ENCODE measurements at places on chromosomes 5 and 9.

- DNase-seq, result no peak
Observed at GRCh38 chr9:127942216-127943010, 4.8 kb upstream of the DPM2 start.

- DNase-seq, result no peak
Observed at GRCh38 chr9:96048104-96048955, 172.8 kb downstream of the ERCC6L2 start.

- no peak for DNase-seq
Observed at GRCh38 chr9:115189686-115190085, 71.7 kb upstream of the TNC start.

GRCh38 chr5:61283471-61283870 lies 48.6 kb upstream of the ZSWIM6 start:
- DNase-seq, result no peak

DNA sequence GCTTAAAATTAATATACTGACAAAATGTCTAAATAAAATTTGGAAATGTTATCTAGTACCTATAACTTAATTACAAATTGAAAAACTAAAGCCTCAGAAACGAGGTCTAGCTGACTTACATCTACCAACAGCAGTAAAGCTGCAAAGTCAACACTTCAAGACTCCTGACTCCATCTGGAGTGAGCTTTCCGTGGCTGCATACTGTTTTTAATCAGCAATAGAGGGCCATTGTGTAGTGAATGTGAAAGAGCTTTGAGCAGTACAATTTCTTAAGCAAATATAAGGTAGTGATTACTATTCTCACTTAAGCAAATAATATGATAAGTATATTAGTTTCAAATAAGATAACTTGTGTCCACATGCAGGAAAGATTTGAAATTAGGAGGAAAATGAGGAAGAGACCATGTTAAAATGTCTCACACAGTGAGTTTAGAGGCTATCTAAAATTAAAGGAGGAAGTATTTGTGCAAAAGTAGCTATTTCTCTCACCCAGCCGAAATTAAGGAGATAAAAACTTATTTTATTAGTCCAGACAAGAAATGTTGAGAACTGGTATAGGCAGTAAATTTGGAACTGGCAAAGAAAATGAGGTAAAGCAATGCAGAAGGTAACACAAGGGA lies 6.4 kb downstream of the SPINK6 start:
- no peak for DNase-seq

DNA sequence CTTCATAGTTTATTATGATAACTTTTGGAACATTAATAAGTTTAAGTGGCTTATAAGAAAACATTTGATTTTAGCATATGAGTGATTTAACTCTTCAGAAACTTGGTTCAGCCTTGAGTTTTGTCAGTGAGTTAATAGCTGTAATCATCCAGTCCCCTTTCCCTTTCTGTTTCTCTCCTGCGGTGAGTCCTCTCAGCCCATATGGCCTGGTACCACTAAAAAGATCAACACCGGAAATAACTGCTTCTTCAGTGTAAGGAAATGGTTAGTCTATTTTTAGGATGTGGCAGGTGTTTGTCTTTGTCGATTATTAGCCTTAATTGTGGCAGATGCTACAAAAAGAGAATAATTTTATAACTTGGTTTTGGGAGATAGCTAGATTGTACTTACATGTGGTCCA lies 120.2 kb upstream of the GRHPR start:
- DNase-seq, result no peak

GRCh38 chr5:87119588-87119987 lies 148.1 kb upstream of the RASA1 start:
- DNase-seq, result no peak

GRCh38 chr9:134443174-134444037 lies 117.2 kb downstream of the RXRA start:
- no peak for DNase-seq

GRCh38 chr5:171578829-171579491 lies 159.5 kb downstream of the FGF18 start:
- no peak for DNase-seq

- no peak for DNase-seq
Observed at GRCh38 chr9:129885018-129885669, 49.9 kb downstream of the USP20 start.

DNA sequence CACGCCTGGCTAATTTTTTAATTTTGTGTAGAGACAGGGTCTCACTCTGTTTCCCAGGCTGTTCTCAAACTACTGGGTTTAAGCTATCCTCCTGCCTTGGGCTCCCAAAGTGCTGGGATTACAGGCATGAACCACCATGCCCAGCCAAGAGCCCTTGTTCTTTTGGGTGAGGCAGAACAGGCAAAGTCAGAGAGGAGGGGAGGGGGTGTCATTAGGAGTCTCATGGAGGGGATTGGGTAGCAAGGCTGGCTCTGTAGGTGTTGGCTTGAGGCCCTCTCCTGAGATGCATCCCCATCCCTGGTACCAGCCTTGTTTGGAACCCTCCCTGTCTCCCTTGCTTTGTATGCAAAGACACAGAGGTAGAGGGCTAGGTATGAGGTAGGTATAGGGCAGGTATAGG lies 24.1 kb downstream of the GSN start:
- no peak for DNase-seq

GRCh38 chr5:84487963-84488362 lies 103.3 kb upstream of the EDIL3 start:
- DNase-seq, result no peak

GRCh38 chr5:146111409-146111808 lies 6.0 kb upstream of the PLAC8L1 start:
- no peak for DNase-seq

DNA sequence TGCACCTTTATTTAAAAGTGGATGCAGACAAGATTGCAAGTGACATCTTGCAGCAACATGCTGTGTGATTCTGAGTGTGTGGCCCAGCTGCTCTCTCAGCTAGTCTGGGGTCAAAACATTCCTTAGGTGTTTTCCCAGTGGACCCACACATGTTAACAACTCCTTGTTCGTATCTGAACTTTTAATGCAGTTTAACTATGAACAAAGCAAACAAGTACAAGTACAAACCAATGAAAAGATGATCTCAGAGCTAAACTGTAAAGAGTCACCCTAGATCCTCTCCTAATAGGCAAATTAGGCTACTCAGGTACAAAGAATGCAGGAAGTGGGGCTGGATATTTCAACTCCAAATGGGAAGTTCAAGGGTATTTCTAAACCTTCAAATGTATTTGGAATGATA lies 108.4 kb downstream of the ENTREP1 start:
- DNase-seq, result no peak

GRCh38 chr5:180340856-180341255 lies 12.3 kb downstream of the GFPT2 start:
- DNase-seq, result no peak

- no peak for DNase-seq
Observed at GRCh38 chr5:172219296-172219695, 25.3 kb downstream of the EFCAB9 start.

- DNase-seq, result no peak
Observed at GRCh38 chr9:121187636-121188305, 13.9 kb downstream of the RAB14 start.

- DNase-seq, result no peak
Observed at GRCh38 chr9:98321269-98321668, 65.8 kb upstream of the TBC1D2 start.

- no peak for DNase-seq
Observed at GRCh38 chr9:98219364-98219716, 26.9 kb upstream of the CORO2A start.

DNA sequence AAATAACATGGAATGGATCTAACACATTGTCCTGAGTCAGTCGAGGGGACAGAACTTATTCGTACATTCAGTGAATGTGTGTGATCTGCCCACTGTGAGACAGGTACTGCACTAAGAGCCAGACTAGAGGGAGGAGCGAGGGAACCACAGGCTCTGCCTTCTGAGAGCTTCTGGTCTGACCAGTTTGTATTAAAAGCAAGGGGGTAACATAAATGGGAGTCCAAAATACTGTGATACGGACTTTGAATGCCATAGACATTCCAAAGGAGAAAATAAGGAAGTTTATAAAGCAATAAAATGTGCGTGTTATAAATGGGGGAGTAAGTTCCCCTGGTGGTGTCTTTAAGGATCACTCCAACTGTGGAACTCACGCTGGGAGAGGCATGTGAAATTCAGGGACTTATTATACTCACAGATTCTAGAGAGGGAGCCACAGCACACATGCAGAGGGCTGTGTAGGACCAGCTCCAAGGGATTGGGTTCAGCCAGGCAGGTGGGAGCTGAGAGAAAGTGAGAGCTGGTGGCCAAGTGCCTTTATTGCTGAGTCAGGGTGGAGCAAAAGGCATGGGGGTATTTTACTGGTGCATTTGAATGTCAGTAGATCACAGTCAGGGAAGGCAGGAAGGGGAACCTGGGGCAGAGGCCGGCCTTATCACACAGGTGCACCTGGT lies 186.5 kb upstream of the WWC1 start:
- DNase-seq, result peak; percentile 23

GRCh38 chr9:94655739-94656138 lies 16.4 kb upstream of the FBP1 start:
- no peak for DNase-seq

DNA sequence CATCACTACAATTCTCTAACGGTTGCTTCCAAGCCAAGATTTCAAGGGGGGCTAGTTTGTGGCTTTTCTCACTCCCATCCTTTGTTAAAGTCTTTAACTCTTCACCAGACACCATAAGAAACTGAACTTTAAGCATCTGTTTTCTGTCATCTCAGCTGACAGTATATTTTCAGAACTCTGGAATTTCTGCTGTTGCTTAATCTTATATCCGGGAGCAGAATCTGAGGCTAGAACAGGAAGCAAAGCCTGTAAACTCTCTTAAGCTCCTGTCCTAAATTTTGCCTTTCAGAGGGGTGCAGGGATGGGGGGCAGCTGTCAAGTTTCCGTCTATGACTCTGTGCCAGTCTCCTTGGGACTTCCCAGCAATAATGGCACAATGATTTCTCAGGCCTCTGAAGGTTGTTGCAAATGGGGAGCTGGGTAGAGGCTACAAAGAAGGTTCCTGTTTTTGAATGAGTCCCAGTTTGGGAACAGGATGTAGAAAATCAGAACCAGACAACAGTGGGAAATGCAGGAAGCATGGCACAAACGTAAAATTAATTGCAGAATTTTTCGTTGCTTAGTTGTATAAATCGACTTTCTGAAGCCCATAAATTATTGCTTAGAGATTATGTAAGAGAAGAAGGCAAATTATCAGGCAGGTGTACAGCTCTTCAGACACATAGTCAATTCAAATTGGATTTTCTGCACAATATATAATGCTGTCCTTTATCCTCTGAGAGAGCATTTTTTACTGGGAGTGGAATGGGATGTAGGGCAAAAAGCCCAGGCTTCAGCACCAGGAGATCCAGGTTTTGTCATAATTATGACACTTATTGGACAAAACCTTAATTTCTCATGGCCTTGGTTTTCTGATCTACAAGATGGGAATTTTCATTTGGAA lies 430.9 kb downstream of the DMAC1 start:
- DNase-seq, result no peak

DNA sequence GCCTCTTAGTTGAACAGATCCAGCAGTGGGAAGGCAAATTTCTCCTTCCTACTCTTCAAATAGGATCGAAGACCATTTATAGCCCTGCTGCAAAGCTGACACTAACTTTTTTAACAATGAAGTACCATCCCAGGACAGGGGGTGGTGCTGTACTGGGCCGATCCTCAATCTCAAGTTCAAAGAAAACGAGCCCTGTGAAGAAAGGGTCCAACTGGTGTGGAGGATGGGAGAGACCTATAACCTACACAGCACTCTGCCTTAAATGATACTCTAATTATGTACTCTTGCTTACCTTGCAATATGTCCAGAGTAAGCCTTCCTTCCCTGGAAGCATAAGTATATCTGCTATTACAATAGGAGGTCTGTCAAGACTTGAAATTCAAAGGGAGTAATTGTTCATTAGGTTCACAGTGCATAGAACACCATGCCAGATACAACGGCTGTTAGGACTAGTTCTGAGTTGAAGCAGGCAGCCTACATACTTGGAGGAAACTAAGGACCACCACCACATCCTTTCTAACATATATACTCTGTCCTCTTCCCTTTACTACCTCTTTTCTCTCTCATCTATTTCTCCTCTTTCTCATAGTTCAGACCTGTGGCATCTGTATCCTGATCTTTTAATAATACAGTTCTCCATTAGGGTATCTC lies 6.2 kb downstream of the ETF1 start:
- DNase-seq, result no peak

- no peak for DNase-seq
Observed at GRCh38 chr5:112419164-112419985, at the start of gene EPB41L4A. EPB41L4A (minus strand) TSS chr5:112419277; CDS start chr5:112419039, 238 bp downstream.

- DNase-seq, result no peak
Observed at GRCh38 chr5:131633830-131634229, 1.2 kb downstream of the RAPGEF6 start.

GRCh38 chr5:113693701-113694100 lies 180.2 kb downstream of the YTHDC2 start:
- DNase-seq, result no peak

- no peak for DNase-seq
Observed at GRCh38 chr5:2755076-2755680, 3.7 kb upstream of the IRX2 start.

DNA sequence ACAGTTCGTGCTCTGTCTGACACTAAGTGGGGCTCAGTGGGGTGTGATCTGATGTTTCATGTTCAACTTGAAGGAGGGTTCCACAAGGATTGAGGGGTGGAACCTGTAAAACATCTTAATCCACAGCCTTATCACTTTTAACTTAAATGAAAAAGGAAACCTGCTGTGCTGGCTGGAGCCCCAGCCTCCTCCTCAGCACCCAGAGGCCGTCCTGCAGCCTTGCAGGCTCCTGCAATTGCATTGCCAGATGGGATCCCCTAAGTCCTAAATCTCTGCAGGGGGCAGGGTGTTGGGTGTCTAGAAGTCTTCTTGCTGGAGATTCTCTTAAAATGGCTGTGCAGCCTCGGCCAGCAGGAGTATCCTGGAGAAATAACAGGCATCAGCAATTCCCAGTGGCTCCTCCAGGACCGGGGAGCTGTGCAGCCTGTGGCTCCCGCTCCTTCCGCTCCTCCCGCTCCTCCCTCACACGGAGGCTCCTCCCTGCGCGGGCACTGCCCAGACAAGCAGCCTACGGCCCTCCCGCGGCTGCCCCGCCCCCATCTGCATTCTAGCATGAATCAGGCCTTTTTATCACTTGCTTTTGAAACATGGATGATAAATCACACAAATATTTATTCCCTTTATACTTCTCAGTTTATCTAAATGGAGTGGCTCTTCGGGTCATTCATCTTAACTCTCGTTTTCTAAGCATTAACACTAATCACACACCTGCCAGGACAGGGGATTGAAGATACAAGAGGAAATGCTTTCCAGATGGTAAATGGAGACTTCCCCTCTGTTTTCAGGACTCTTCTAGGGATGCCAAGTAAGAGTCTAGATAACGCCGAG lies 131.0 kb downstream of the ADAMTS16 start:
- DNase-seq, result peak; percentile 30

- no peak for DNase-seq
Observed at GRCh38 chr5:99037668-99038067, 108.9 kb upstream of the CHD1 start.

DNA sequence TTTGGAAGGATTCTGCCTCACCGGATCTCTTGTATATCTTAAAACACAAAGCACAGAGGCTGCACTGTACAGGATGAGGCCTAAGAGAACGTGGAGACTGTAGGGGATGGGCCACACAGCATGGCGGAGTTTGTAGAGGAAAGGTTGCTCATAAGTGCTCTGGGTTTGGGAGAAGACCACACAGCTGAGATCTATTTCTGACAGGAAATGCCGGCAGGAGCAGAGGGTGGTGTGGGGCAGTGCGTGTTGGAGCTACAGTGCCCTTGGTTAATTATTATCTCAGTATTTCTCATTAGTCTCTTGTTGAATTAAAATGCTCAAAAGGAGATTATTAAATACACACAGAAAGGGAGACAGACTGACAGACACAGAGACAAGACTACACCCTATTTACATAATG lies 9.6 kb downstream of the PALM2AKAP2 start:
- no peak for DNase-seq

Data from iPS DF 19.7 (cell line).